ENCODE measurements at places on chromosomes 6 and 20.
A peak's percentile ranks its signal among the peaks of the same experiment; 100 is the strongest.

DNA sequence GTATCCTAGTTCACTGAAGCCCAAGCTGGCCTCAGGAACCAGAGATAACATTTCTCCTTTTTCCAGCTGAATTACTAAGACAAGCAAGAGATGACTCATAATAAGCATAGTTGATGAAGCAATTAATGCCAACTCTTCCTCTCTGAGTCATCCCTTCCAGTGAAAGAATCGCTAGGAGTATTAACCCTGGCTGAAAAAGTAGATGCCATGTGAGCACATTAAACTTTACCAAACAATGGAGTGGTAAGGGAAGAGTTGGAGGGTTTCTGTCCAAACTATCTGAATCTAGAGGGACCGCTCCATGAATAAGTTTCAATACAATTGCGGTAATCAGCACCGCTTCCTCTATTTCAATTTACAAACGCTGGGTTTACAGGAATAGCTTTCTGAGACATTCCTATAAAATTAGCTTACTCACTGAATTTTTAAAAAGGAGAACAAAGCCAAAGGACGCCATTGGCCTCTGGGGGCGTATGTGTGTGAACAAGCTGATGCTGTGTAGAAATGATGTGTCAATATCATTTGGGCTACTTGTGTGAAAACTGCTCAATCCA, 48.3 kb downstream of the ATXN1 start:
- H3K4me1 ChIP-seq: peaks cover 5% of the 10 kb centered on the region
- no peak for DNase-seq
- no peaks in the 10 kb centered on the region for H3K36me3 ChIP-seq
- H3K27me3 ChIP-seq: no peaks in the 10 kb centered on the region

- no peaks in the 10 kb centered on the region for H3K4me1 ChIP-seq
- no peaks in the 10 kb centered on the region for H3K36me3 ChIP-seq
- no peak overlapping the region for H3K4me3 ChIP-seq
Observed at GRCh38 chr20:52933867-52934266, 38.3 kb upstream of the TSHZ2 start.

DNA sequence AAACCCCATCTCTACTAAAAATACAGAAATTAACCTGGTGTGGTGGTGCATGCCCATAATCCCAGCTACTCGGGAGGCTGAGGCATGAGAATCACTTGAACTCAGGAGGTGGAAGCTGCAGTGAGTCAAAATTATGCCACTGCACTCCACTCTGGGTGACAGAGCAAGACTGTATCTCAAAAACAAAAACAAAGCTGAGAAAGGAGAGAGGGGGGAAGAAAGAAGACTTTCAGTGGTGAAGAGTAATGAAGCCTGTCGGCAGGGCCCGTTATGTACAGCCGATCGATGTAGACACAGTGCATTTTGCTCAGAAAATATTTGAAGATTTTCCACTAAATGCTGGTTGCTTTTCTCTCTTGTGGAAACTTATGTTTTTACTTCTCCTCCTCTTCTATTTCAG, 13.8 kb downstream of the VAPB start:
- no peak overlapping the region for H3K4me3 ChIP-seq
- H3K27me3 ChIP-seq: no peaks in the 10 kb centered on the region
- H3K27ac ChIP-seq: no peak overlapping the region
- H3K36me3 ChIP-seq: no peaks in the 10 kb centered on the region
- no peak for DNase-seq

- H3K4me3 ChIP-seq: no peak overlapping the region
- H3K27ac ChIP-seq: no peak overlapping the region
- no peaks in the 10 kb centered on the region for H3K36me3 ChIP-seq
Observed at GRCh38 chr6:32627831-32628230, 9.4 kb upstream of the HLA-DQA1 start.

- H3K36me3 ChIP-seq: no peaks in the 10 kb centered on the region
- no peak overlapping the region for H3K4me3 ChIP-seq
- no peak for DNase-seq
- H3K27me3 ChIP-seq: no peaks in the 10 kb centered on the region
- H3K4me1 ChIP-seq: peaks cover 24% of the 10 kb centered on the region
- no peak overlapping the region for H3K27ac ChIP-seq
Observed at GRCh38 chr6:150874179-150874578, 8.7 kb downstream of the MTHFD1L start.

DNA sequence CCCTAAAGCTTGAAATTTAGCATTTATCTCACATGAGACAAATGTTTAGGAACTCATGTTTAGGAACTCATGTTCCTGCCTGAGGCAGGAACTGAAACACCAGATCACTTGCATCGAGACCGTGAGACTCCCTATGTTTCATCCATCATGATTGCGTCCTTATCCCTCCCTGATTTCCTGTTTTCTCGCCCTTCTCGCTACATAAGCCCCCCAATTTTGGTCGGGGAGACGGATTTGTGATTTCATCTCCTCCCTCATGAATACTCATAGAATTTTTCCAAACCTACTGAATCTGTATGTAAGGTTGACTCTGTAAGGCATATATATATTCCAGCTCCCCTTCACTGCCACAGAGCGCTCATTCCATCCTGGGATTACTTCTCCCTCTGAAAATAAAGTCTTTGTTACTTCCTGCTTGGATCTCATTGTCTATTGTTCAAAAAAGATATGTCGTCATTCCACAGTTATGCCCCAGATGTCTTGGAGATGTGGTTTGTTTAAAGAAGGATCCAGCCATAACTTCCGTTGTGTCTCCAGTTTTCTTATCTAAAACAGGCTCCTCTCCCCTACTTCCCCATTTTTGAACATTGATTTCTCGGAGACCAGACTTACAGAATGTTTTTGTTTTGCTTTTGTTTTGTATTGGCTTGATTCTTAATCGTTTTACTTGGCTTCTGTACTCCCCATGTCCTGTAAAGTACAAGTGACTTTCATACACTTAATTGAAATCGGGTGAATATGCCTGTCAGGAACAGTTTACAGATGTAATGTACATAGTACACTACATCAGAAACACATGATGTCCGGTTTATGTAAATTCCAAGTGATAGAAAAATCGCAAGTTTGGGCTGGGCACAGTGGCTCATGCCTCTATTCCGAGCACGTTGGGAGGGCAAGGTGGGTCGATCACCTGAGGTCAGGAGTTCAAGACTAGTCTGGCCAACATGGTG, 118.7 kb downstream of the HFE start:
- H3K4me3 ChIP-seq: peak overlapping the region; percentile 67
- H3K36me3 ChIP-seq: no peaks in the 10 kb centered on the region
- H3K27me3 ChIP-seq: no peaks in the 10 kb centered on the region

DNA sequence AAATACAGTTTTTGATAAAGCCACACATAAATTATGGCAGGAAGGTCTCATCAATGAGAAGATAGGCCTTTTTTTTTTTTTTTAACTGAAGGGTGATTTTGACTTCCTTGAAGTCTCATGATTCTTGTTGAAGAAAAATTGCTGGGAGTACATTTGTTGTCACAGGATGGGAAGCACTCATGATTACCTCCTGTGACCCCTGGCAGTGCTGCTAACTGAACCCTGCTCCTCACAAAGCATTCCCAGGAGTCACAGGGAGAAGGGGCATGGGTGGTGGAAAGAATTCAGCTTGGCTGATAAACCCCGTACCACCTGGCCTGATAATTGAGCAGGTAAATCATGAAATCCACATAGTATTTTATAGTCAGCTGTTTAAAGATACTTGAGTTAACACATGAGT, 86.9 kb downstream of the CD109 start:
- DNase-seq: no peak
- no peak overlapping the region for H3K4me3 ChIP-seq
- no peaks in the 10 kb centered on the region for H3K36me3 ChIP-seq
- H3K27ac ChIP-seq: no peak overlapping the region
- no peaks in the 10 kb centered on the region for H3K4me1 ChIP-seq
